Activated CD4-positive, alpha-beta T cell treated with anti-CD3 and anti-CD28 coated beads, Interleukin-2, amount 50 U/mL, for 48 hours (primary cell): ENCODE measurements at places on chromosomes 11 and 22.

- no peak for DNase-seq
Measured at GRCh38 chr22:40265783-40266182, 80.5 kb upstream of the ADSL start.

DNA sequence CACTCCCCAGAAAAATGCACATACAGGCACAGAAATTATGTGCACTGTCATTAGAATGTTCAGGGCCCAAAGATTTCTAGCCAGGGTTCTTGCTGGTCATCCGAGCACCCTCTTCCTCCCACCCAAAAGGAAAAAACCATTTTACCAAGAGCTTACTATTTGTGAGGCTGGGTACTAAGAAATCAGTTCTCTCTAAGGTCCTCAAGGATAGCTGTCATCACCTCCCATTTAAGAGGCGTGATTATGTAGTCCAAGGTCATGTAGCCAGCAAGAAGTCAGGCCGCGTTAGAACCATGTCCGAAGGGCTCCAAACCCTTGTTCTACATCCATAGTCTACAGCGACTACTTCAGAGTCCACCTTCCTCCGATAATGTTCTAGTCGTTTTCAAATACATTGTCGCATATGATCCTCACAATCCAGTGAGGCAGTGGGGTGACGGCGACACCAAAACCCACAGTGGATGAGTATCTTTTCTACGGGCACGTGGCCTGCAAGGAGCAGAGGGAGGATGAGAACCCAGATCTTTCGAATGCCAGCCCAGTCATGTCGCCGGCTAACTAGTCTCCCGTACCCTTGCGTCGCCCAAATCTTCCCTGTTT, 634 bp downstream of the TIMM8B start:
- DNase-seq = peak; percentile 44

- no peak for DNase-seq
Measured at GRCh38 chr11:40337118-40337517, 1122.3 kb downstream of the LRRC4C start.

- no peak for DNase-seq
Measured at GRCh38 chr11:6196396-6196795, 2.6 kb upstream of the OR52W1 start.

DNA sequence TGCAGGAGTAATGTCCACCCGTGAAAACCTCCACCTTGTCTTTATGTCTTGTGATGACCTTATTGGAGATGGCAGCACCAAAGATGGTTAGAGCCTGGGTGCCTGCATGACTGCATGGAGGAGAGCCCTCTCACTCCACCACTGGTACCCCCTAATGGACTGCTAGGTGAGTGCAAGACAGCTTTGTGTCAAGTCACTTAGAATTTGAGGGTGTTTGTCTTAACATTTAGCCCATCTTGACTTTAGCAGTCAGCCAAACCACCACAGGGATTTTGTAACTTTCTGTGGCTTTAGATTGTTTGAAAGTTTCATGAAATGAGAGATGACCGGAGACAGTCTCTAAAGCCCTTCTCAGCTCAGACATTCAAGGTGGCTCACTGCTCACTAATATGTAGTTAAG, 232.9 kb upstream of the NCAM1 start:
- DNase-seq = no peak

GRCh38 chr11:73186886-73187285, 31.2 kb upstream of the P2RY2 start:
- no peak for DNase-seq

GRCh38 chr11:75565916-75566762, 4.1 kb downstream of the SERPINH1 start:
- DNase-seq = no peak

GRCh38 chr11:6336293-6336692, 16.0 kb upstream of the CAVIN3 start:
- DNase-seq = no peak
